ENCODE measurements at places on chromosomes 16 and 17.
A peak's percentile ranks its signal among the peaks of the same experiment; 100 is the strongest.

GRCh38 chr16:53781023-53781605, 77.2 kb downstream of the FTO start:
- DNase-seq: no peak

- no peak for DNase-seq
Observed at GRCh38 chr16:56337131-56337857, 88.1 kb downstream of the AMFR start.

DNA sequence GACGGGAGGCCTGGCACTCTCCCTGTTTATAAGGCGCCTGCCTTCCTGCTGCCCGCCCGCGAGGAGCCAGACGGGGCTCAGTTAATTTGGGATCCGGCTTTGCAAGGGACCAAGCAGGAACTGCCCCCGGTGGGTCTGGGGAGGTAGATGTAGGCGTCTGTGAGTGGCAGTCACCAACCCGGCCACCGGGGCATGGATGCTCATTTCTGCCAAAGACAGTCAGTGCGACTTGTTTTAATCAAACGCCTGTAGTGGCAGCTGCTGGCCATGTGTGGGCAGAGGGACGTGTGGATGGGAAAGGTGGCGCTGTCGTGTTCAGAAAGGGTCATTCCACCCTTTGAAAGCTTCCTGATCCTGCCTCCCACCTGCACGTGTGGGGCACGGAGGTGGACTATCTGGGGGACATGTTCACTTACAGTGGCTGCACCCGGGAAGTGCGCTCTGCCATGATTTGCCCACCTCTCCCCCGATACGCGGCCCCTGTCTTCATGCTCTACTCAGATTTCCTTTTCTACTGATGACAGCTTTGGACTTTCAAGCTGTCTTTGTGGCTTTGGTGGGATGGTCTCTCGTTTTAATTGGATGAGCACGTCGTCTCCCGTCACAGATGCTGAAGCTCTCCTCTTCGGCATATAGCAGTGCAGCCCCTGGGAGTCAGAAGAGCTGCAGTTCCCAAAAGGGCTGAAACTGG, 60.3 kb upstream of the CIBAR2 start:
- peak; percentile 71 for DNase-seq

GRCh38 chr17:14461227-14461548, 160.3 kb downstream of the HS3ST3B1 start:
- no peak for DNase-seq

DNA sequence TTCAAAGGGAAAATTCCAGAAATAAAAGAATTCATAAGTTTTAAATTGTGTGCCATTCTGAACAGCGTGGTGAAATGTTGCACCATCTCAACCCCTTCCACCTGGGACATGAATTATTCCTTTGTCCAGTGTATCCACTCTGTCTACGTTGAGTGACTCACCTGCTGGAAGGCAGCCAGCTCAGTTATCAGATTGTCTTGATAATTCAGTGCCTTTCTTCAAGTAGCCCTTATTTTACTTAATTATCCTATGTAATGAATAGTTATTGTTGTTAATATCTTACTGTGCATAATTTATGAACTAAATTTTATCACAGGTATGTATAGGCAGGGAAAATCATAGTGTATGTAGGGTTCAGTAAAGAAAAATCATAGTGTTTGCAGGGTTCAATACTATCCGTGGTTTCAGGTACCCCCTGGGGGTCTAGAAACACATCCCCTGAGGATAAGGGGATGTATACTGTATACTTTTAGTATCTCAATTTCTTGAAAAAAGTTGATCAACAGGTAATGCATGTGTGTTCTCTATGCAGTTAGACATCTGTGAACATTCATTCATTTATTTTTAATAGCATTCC, 7.7 kb upstream of the PCTP start:
- DNase-seq: no peak

Data from WERI-Rb-1 (cell line).